A673 (cell line): ENCODE measurements at places on chromosomes 13 and 19. TPM values are rescaled to one million over a fixed set of nuclear protein-coding genes. Genes with fewer than 3 reads are reported as not detected.
A peak's percentile ranks its signal among the peaks of the same experiment; 100 is the strongest.

Gene CATSPERD
- not detected in 2 replicates for total RNA-seq

Gene LRRC63
- total RNA-seq: 0.74 and 0.82 TPM in 2 replicates

Gene CLC
- not detected in 2 replicates for total RNA-seq

Gene S1PR5
- 0.41 and 1.1 TPM in 2 replicates for total RNA-seq

Gene PSG6
- not detected in 2 replicates for total RNA-seq

Gene C19orf85
- total RNA-seq: not detected in 2 replicates

Gene NOVA2
- not detected in 2 replicates for total RNA-seq

DNA sequence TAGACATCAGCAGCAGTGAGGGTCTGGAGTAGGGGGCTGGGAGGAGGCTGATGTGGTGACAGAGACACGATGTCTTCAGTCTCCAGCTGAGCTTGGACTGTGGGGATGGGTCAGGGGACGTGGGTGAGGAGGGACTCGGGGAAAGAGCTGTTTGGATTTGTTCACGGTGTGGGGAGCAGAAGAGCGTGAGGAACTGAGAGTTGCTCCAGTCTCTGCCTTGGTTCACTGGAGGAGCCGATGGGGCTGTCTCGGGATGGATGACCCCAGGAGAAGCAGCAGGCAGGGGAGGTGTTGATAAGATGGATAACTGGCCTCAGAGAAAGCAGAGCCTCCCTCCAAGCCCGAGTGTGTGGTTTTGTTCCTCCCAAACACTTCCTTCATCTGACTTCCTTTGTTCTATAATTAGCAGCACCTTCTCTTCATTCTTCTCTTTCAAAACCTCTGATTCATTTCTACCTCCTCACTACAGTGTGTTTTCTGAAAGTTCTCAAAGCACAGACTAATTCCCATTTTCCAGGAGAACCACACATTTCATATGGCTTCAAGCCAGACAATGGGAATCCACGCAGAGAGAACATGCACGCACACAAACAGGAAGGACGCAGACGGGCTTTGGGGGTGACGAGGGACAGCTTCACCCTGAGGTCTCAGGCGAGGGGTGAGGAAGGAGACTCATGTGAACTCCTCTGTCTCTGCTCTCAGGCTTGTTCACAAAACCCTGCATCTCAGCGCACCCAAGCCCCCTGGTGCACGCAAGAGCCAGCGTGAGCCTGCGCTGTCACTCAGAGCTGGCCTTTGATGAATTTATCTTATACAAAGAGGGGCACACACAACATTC is 18.6 kb downstream of the LAIR2 start:
- no peak for DNase-seq

DNA sequence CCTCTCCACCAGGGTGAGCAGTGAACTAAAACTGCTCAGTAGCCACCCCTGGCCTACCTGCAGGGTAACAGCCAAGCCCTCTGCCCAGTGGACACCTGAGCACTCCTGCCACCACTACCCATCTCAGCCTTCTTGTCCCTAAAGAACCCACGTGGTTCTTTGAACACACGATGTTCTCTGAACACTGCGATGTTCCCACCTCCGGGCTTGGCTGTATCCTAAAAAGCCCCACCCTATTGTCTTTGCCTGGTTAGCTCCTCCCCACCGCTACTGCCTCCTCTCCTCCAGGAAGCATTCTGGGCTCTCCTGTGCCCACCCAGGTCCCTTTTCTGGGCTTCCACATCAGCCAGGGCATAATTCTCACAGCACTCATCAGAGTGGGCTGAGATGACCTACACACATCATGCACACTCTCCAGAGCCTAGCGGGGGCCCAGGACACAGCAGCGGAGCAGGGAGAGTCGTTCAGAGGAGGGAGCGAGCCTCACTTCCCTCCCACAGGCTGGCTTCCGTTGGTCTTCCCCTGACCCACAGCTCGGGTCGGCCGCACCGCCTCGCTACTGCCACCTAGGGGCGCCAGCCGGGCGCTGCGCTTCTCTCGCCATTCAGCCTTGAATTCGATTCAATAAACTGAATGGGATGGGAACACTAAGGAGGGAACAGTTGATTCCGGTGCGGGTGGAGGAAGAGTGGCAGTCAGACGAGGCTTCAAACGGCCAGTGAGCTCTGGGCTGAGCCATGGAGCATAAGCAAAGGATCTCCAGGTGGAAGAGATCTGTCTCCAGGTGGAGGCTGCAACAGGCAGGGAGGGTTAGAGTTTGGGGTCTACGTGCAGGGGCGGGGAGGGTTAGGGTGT is 3.2 kb downstream of the ELAVL1 start:
- peak; percentile 84 for DNase-seq

GRCh38 chr13:28854657-28855056 is 34.5 kb downstream of the MTUS2 start:
- DNase-seq: peak; percentile 43

- no peak for DNase-seq
These were observed 37.7 kb downstream of the GPR42 start for GRCh38 chr19:35408284-35409171.

- DNase-seq: no peak
These were observed 138.1 kb upstream of the KL start for GRCh38 chr13:32878163-32878562.

GRCh38 chr13:110138010-110138699 is 168.8 kb downstream of the COL4A1 start:
- DNase-seq: peak; percentile 56

GRCh38 chr13:37495046-37495445 is 103.5 kb downstream of the POSTN start:
- no peak for DNase-seq

DNA sequence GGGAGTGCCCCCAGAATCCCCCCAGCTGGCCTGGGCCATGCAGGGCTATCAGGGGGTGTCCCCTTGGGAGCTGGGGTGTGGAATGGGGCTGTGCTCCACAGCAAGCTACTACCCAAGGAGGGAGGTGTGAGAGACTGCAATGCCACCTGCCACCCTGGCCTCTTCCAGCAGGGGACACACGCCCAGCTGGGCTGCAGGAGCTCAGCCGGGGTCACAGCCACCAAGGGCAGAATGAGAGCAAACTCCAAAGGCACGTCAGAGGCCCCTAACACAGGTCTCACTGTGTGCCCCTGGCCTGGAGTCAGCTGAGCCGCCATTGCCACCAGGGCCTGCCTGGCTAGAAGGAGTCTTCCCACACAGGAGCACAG is 55.5 kb downstream of the MLLT1 start:
- DNase-seq: no peak

GRCh38 chr13:113776231-113777125 is 17.5 kb downstream of the TMEM255B start:
- DNase-seq: no peak

- DNase-seq: no peak
These were observed 40.5 kb downstream of the GATAD2A start for GRCh38 chr19:19445911-19446361.

GRCh38 chr19:44051650-44052402 is at the start of gene ZNF223:
ZNF223 (plus strand) TSS chr19:44052036; CDS start chr19:44055177, 3,141 bp downstream.
- peak; percentile 97 for DNase-seq

DNA sequence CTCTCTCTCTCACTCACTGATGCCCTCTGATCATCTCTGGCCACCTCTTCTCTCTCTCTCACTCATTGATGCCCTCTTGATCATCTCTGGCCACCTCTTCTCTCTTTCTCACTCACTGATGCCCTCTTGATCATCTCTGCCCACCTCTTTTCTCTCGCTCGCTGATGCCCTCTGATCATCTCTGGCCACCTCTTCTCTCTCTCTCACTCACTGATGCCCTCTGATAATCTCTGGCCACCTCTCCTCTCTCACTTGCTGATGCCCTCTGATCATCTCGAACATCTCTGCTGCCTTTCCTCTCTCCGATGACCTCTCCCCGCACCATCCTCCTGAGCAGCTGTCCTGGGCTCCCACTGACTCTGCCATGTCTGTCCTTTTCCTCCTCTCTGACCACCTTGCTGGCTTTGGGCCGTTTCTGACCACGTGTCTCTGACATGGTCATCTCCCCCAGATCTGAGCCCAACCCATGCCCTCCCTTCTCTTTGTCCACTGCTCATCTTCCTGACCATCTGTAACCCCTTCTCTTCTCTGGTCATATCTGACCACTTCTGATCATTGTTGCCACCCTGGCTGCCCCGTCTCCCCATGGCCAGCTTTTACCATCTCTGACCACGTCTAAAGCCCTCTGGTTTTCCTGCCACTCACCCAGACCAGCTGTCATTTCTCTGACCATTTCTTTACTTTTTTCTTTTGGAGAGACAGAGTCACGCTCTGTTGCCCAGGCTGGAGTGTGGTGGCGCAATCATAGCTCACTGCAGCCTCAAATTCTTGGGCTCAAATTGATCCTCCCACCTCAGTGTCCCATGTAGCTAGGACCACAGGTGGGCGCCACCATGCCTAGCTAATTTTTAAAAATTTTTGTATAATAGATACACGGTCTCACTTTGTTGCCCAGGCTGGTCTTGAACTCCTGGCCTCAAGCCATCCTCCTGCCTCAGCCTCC is 2.4 kb downstream of the LRFN3 start:
- no peak for DNase-seq
